Upper lobe of left lung (tissue), 6 donors: ENCODE measurements at places on chromosomes 11 and 22. TPM values are rescaled to one million over a fixed set of nuclear protein-coding genes. Genes with fewer than 3 reads are reported as not detected.
A peak's percentile ranks its signal among the peaks of the same experiment; 100 is the strongest.

The PES1 gene
- total RNA-seq: 57.3 TPM

DNA sequence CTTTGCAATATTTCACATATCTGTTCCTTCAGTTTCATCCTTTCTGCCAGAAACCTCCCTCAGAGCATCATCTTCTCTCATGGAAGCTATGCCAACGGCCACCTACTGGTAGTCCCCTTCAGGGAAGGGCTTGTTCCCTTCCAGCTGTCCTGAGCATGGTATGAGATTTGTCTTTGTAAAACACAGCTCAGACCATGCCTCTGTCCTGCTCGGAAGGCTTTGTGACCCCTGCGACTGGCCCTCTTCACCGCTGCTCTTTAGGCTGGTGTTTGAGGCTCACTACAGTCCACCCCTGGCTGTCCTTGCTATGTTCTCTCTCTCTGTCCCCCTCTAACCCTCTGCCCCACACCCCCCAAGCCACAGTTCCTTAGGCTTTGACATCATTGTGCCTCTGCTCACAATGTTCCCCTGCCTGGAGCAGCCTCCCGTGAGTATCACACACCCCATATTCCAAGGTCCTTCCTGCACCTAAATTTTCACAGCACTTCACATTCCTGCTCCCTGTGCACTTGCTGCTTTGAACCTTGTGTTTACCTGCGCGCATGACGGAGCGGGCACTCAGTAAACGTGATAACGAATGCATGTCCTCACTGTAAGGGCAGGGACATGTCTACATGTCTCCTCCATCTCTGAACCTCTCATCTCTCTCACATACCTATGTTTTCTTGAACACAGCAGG, 24.0 kb upstream of the ACER3 start:
- no peak for DNase-seq
- no peaks in the 10 kb centered on the region for H3K36me3 ChIP-seq
- H3K27ac ChIP-seq: peak overlapping the region; percentile 74
- no peak overlapping the region for H3K4me3 ChIP-seq
- no peaks in the 10 kb centered on the region for H3K27me3 ChIP-seq
- H3K4me1 ChIP-seq: peaks cover 31% of the 10 kb centered on the region

- no peaks in the 10 kb centered on the region for H3K36me3 ChIP-seq
- H3K4me3 ChIP-seq: no peak overlapping the region
- peak; percentile 42 for DNase-seq
- no peaks in the 10 kb centered on the region for H3K27me3 ChIP-seq
- H3K27ac ChIP-seq: no peak overlapping the region
These were observed 41.7 kb downstream of the IGF2 start for GRCh38 chr11:2097356-2097997.

GRCh38 chr22:19410941-19411689, 20.4 kb downstream of the HIRA start:
- H3K4me3 ChIP-seq: no peak overlapping the region
- no peaks in the 10 kb centered on the region for H3K4me1 ChIP-seq
- no peak for DNase-seq
- no peak overlapping the region for H3K27ac ChIP-seq
- no peaks in the 10 kb centered on the region for H3K27me3 ChIP-seq

GRCh38 chr22:39220890-39221850, 23.6 kb downstream of the PDGFB start:
- H3K4me1 ChIP-seq: peaks cover 6% of the 10 kb centered on the region
- no peaks in the 10 kb centered on the region for H3K27me3 ChIP-seq
- peak overlapping the region; percentile 36 for H3K27ac ChIP-seq
- H3K4me3 ChIP-seq: no peak overlapping the region
- H3K36me3 ChIP-seq: peaks cover 16% of the 10 kb centered on the region

DNA sequence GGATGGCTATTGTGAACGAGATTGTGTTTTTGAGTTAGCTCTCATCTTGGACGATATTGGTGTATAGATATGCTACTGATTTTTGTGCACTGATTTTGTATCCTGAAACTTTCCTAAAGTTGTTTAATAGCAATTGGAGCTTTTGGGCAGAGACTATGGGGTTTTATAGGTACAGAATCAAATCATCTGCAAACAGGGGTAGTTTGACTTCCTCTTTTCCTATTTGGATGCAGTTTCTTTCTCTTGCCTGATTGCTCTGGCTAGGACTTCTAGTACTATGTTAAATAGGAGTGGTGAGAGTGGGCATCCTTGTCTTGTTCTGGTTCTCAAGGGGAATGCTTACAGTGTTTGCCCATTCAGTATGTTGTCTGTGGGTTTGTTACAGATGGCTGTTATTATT, 8.9 kb upstream of the SCGB1D1 start:
- H3K4me1 ChIP-seq: no peaks in the 10 kb centered on the region
- H3K36me3 ChIP-seq: no peaks in the 10 kb centered on the region
- DNase-seq: no peak
- no peak overlapping the region for H3K4me3 ChIP-seq
- H3K27me3 ChIP-seq: no peaks in the 10 kb centered on the region

DNA sequence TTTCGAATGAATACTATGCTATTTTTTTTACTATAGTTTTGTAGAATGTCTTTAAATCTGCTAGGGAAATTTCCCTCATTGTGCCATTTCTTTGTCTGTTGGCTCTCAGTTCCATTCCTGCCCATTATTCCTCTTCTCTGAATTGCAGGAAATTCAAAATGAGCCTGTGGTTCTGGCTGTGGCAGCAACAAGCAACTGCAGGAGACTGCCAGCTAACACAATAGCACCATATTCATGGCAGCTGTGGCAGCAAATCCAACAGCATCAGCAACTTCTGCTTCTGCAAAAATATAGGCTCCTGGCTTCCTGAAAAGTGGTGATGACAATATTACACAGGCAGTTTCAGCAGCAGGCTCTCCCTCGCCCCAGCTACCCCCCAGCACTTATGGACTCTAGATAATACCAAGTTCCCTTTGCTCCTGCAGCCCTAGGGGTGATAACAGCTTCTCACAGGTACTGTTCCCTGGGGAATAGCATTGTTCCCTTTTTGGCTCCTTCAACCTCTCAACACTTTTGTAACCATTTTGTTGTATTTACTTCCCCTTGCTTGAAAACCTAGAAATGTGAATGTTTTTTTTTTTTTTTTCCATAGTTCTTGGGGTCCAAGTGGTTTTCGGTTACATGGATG, 9.3 kb downstream of the PATE4 start:
- no peaks in the 10 kb centered on the region for H3K36me3 ChIP-seq
- no peak overlapping the region for H3K27ac ChIP-seq
- H3K27me3 ChIP-seq: no peaks in the 10 kb centered on the region
- no peak overlapping the region for H3K4me3 ChIP-seq

DNA sequence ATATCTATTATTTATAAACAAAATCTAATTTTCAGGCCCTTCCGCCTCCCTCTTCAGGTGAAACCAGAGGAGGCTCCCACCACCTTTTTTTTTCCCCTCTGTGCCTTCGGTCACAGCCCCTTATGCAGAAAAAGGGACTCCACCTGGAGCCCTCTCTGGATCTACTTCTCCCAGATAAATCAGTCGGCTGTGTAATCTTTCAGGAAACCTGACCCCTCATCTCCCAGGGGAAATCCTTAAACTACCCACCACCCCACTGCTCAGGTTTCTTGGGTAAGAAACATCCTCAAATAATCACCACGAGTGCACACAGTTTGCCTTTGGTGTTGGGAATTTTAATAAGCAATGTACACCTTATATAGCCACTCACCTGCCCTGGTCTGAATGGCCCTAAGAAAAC, 104.2 kb downstream of the NAV2 start:
- H3K27ac ChIP-seq: no peak overlapping the region
- no peaks in the 10 kb centered on the region for H3K4me1 ChIP-seq
- no peaks in the 10 kb centered on the region for H3K27me3 ChIP-seq
- H3K4me3 ChIP-seq: no peak overlapping the region
- no peak for DNase-seq

GRCh38 chr22:31321421-31321820, 24.7 kb downstream of the PATZ1 start:
- H3K27ac ChIP-seq: no peak overlapping the region
- no peak overlapping the region for H3K4me3 ChIP-seq
- H3K36me3 ChIP-seq: peaks cover 20% of the 10 kb centered on the region
- DNase-seq: no peak
- H3K4me1 ChIP-seq: peaks cover 13% of the 10 kb centered on the region
